ENCODE measurements at places on chromosomes 6 and 20.

GRCh38 chr20:46979603-46980241 lies 85.1 kb downstream of the EYA2 start:
- DNase-seq: no peak

GRCh38 chr6:7175462-7175861 lies 67.7 kb downstream of the RREB1 start:
- no peak for DNase-seq

DNA sequence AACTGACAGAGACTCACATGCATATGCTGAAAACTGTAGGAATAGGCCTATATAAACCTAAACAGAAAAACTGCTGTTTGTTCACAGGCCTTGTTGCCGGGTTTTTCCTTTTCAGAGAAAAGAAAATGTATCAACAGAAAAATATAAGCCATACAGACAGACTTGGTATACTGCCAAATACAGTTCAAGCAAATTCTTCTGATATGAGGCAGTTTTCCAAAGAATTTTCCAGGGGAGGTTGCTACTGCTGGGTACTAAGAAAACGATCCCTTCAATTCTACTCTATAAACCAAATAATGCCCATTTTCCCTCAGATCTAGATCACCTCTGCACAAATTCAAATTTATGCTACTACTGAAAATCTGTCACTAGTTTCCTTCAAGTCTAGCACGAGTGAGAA lies 59.4 kb downstream of the ME1 start:
- DNase-seq: no peak

DNA sequence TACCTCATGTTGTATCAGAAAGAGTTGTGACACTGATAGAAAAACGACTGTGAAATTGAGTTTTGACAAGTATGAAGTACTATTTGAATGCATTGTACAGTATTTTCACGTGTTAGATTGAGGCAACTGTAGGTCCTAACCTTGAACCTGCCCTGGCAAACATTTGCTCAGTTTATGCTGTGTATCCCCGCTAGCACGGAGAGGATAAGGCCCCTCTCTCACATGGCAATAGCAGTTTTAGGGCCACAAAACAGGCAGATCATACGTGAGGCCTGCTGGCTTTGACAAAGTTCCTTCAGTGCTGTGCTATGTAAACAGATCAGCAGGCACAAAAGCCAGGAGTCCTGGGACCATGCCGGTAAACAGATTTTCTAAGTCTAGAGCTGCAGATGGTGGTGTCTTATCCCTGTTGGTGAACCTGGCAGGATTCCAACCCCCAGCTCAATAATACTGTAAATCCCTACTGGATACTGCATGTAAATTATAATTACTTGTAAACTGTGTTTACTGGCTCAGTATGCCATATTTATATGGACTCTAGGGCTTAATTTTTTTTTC lies 23.8 kb upstream of the FAM217A start:
- no peak for DNase-seq

DNA sequence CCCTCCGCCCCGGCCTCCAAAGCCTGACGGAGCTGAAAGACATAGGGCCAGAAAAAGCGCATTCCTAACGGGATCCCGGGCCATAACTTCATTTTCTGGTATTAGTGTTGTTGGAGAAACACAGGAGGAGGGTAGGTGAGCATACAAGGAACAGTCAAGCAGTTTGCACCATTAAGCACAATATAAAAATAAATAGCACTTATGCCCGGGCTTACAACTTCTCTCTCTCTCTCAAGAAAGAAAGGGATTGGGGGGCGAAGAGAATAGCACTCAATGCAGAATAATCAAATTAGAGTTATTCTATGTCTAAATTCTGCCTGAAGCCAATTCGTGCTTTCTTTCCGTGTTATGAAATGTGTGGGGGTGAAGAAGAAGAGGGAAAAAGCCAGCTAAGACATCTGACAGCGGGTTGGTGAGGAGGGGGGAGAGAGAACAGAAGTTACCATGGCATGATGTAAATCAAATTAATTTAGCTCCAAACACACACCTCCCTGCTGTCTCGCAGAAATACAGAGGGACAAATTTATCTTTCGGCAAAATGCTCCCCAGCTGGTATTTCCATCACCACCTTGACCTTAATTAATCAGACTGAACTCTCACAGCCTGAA lies 508 bp upstream of the METTL24 start:
- no peak for DNase-seq

DNA sequence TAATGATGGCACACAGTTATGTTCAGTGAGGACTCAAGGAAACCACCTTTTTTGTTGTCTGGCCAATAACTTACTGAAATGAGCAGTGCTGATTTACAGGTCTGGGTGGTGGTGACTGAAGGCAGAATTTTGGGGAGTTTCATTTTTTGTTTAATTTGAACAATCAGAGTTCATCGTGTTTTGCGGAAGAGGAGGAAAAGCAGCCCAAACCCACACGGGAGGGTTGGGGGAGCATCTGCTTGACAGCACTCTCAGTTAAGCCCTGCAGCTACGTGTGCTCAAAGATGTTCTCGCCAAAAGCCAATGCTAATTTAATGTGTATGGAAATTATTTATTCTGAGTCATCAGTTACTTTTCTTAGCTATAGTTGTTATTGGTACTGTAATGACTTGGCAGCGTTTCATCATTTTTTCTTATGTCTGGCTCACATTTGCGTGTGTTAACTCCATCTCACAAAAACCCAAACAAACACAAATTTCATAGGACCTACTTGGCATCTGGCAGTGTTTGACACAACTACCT lies 89.2 kb downstream of the UST start:
- DNase-seq: peak; percentile 71

- DNase-seq: no peak
Observed at GRCh38 chr6:83403191-83403590, 27.7 kb downstream of the ME1 start.

GRCh38 chr6:132218059-132218696 lies 183.1 kb downstream of the MOXD1 start:
- DNase-seq: no peak

- DNase-seq: no peak
Observed at GRCh38 chr6:140464720-140465119, 1090.3 kb upstream of the CITED2 start.

DNA sequence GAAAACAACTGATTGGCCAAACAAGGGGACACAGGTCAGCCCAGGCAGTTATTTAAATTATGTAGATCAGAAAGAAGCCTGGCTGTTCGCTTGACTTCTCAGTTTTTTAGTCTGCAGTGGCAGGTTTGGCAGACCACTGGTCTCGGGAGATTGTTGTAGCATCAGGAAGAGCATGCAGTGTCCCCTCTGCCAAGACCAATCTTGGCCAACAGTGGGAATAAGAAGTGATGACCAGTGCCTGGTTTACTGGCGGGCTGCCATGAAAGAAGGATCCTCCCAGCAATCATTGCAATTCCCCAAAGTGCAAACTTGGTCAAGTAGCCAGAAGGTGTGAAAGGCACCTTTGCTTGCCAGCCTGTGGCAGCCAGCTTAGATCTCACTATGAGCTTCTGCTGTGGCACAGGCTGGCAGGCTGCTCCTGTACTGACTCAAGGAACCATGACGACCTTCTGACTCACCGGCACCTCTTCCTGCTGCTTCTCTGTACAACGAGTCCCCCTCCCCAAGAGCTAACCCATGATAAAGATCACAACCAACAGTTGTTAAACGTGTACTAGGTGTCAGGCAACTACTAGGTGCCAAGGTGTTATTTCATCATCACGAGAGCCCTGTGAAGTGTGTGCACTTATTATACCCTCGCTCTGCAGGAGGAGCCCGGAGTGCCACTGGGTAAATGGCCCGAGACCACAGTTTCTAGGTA lies 76.8 kb upstream of the DUSP22 start:
- DNase-seq: peak; percentile 90

GRCh38 chr20:63831993-63832686 lies 1.1 kb upstream of the ZBTB46 start:
- no peak for DNase-seq
